ENCODE measurements at places on chromosomes 1 and 21.

DNA sequence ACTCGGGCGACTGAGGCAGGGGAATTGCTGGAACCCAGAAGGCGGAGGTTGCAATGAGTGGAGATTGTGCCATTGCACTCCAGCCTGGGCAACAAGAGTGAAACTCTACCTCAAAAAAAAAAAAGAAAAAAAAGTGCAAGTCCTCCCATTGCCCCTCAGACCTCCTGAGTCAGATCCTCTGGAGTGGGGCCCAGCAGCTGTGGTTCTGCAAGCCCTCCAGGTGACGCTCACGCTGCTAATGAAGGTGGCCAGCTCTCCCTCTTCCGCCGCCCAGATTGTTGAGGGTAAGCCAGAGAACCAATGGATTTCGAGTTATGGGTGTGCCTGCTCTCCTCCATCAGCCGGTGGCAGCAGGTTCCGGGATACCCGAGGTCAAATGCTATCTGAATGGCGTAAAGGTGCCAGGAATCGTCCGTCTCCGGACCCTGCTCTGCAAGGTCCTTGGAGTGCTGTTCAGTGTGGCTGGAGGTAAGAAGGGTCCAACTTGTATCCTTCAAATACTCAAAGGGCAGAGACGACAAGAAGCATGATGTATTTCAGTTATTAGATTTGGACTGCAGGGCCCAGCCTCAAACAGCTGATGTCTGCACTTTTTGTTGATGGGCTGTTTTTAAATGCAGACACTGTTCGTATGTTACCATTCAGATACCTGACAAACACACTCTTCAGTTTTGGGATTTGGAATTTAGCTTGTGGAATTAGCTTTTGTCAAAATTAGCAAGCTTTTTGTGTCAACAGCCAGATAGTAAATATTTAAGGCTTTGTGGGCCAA is 17.6 kb downstream of the CLCN6 start:
- DNase-seq, result no peak

DNA sequence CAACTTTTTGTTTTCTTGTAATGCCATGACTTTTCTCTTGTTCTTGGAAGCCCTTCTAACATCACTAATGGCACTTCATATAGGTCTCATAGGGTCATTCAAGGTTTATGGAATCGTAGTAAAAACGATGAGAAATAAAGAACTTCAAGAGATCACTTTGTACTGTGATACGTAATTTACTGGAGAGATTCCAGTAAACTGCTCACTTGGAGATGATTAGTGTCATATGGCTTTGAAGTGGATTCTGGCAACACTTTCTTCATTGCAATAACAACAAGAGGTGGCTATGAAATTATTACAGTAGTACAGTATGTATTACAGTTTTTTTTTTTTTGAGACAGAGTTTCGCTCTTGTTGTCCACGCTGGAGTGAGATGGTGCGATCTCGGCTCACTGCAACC is 103.4 kb downstream of the RUSC1 start:
- no peak for DNase-seq

DNA sequence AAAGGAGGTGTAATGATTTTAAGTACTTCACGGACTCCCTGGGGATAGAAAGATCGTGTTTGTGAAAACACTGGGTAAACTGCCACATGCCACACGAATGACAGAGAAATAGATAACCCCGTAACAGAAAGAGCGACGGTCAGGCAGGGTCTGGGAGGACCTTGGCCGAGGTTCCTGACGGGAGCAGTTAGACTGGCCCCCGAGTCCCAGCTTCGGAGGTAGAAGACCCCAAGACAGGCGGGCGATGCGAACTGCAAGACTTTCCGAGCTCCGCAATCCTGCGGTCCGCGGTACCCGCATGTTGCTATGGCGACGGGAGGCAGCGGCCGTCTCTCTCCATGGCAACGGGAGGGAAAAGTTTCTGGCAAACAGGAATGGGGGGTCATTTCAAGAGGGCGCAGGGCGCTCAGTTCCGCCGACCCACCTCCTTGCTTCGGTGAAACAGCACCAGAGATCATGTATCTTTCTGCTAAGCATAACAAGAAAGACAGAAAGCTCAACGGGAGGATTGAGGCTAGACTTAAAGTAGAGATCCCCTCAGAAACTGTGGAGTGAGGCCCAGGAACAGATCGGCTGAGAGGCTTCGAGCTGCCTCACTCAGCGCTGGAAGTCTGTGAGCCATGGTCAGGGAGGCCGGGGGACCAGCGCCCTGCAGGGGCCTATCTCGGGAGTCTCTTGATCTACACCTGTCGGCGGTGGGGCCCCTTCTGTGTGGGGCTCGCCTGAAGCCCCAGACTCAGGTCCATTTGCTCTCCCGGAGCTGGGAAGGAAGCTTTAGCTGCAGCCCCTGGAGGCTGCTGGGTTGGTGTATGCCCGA is 685 bp upstream of the SYT6 start:
- DNase-seq, result no peak

- DNase-seq, result no peak
Measured at GRCh38 chr1:174769961-174770549, 229.7 kb upstream of the CACYBP start.

DNA sequence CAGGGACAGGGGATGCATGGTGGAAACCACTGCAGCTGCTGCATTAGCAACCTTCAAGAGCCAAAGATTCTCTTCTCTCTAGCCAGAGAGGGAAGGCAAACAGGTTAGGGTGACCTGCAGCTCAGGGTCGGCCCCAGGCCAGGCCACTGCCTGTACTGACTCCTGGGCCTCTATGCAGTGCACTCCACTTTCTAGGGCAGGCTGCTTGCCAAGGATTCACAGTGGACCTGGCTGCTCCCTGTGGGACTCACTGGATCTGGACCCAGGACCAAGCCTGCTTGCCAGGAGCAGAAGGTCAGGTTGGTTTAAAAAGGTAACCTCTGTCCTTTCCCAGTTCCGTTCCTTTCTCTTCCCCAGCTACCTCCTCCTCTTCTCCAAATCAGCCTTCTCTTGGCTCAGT is 52.4 kb downstream of the HIVEP3 start:
- DNase-seq, result no peak

DNA sequence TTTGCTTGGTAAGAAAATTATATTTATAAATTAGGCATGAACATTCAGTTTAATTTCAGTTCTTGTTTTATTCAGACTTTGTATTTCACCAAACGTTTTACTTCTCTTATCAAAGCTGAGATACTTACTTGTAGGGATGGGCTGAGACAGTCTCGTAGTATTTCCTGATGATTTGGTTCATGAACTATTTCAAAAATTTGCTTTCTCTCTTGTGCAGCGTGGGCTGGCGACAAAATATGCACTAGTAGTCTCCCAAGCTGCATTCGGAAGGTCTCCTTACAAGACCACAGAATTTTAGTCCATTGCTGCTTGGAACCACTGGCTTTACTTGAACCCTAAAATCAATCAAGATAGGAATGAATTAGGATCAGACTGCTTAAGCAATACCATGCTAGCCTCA is 91.7 kb upstream of the GNG4 start:
- DNase-seq, result no peak

- peak; percentile 79 for DNase-seq
Measured at GRCh38 chr1:1040004-1040991, 20.4 kb downstream of the AGRN start.

GRCh38 chr21:31248598-31248997 is 95.5 kb downstream of the TIAM1 start:
- no peak for DNase-seq

DNA sequence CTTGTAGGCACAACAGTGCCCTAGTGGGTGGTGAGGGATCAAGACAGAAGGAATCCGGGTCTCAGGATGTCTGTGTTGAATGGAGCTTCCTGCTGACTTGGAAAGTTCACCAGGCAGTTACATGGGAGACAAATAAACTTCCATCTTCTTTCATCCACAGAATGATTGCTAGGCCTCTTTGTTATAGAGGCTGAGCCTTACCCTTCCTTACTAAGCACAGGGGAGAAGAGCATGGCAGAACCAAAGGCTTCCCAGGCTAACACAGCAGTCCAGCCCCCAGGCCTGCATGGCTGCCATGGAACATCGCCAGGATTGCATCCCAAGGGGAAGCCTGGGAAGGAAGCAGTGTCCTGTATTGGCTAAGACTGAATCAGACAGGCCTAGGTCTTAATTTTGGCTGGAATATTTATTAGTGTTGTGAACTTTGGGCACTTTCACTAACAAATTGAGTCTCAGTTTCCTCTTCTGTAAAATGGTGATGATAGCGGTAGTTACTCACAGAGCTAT is 18.7 kb downstream of the HEYL start:
- DNase-seq, result no peak

GRCh38 chr1:20233866-20234265 is 47.5 kb upstream of the PLA2G2C start:
- no peak for DNase-seq

DNA sequence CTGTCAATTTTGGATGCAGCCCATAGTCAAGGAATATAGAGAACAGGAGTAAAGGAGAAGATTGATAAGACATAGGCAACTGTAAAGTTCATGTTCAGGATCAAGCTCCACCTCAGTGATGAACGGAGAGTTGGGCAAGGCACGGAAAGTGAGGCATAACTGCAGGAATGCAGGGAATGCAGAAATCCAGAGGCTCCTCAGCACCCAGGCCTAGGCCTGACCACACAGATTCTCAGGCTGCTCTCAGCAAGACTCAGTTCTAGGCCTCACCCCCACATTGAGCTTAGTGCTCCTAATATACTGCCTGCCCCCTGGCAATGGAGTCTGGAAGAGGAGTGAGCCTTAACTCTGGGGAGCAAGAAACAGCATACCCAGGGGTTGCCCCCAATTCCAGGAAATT is 36.3 kb upstream of the S1PR1 start:
- DNase-seq, result no peak

DNA sequence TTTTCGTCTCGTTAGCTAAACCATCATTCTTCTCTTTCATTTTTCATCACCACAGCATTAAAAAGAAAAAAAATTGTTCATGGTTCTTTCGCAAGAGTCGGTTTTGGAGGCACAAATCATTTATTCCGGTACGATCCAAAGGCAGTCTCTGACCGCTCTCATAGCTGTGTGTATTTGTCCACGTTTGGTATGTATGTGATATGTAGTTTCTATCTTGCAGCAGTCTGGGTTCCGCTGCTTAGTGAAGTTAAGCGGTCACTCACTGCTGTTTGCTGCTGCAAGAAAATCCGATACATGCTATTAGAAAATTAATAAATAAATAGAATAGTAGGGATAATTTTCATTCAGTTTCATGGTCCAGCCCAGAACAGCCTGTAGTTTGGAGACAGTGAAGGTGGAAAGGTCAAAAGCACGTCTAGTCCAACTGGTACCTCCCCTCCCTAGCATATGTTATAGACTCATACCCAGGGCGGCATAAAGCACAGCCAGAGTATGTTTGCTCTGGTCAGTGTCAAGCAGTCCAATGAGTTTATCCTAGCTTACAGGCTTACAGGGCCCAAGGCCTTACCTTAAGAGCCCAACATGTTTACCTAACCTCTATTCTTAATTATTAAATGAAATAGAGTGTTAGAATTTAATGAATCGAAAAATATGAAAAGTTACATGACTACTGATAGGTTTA is 2.5 kb downstream of the FMN2 start:
- DNase-seq, result no peak

GRCh38 chr1:228792601-228793000 is 57.3 kb downstream of the RHOU start:
- no peak for DNase-seq

GRCh38 chr1:32390904-32391870 is 3.1 kb downstream of the BSDC1 start:
- no peak for DNase-seq

GRCh38 chr1:109270623-109271317 is 12.2 kb downstream of the PSRC1 start:
- DNase-seq, result no peak

DNA sequence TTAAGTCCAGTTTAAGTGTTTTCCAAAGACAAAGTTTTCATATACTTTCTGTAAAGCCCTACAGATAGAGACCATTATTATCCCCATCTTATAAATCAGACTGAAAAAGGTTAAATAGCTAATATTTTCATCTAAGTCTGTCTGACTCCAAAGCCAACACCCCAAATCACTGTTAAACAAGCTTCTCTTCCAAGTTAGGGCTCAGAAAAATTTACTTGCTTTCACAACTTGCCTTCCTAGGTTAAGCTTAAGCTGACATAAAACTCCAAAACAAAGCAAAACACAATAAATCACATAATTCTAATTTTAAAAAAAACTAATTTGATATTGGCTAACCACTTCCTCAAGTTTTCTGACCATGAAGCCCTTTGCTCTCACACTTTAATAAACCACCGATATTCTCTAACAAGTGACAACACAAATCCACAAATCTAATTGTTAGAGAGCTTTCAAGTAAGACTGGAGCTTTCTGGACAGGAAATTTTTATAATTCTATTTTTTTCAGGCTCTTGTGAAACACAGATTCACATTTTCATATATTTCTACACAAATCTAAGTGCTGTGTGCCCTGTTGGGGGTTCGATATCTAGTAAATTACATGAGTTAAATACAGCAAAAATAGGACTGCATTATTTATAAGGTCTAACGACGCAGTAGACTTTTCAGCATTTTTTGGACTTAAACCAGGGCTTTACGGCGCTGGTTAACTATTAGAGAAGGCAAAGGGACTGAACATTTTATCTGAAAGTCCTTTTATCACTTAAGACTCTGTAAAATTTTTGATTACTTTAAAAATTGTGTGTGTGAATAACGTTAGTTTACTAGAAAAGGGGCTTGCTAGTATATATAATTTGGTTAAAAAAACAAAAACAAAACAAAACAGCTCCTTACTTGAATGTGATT is 2.1 kb downstream of the GNG12 start:
- DNase-seq, result no peak

GRCh38 chr21:45499970-45500577 is 42.2 kb downstream of the SLC19A1 start:
- DNase-seq, result no peak

GRCh38 chr1:40651138-40651857 is 14.2 kb downstream of the RIMS3 start:
- DNase-seq, result no peak

- no peak for DNase-seq
Measured at GRCh38 chr1:234724516-234725176, 114.7 kb upstream of the IRF2BP2 start.

DNA sequence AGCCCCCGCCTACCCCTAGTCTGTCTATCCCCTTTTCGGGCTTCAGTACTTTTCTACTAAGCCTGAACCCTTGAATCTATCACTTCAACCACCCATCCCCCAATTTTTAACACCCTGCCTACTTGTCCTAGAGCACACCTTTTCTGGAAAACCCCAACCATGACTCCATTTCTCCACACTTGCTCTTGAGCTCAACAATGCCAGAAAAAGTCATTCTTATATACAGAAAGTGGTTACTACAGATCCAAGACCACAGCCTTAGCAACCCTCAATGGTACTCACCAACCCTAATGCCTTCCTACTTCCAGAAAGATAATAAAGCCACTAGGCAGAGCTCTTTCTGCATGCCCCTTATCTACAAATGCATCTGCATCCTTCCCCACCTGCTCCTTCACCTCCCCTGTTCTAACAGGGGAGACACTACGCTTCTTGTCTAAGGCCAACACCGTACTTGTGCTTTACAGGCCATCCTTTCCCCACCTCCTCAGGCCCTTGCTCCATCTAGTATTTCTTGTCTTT is 41.2 kb downstream of the DMAP1 start:
- no peak for DNase-seq
